ENCODE measurements at places on chromosomes 11 and 22. TPM values are rescaled to one million over a fixed set of nuclear protein-coding genes. Genes with fewer than 3 reads are reported as not detected.

BLID gene
- 0.99 TPM for total RNA-seq

- DNase-seq: no peak
Observed at GRCh38 chr22:19970479-19971275, 29.1 kb upstream of the TXNRD2 start.

GRCh38 chr11:10584071-10584501, 15.6 kb upstream of the LYVE1 start:
- no peak for DNase-seq

DNA sequence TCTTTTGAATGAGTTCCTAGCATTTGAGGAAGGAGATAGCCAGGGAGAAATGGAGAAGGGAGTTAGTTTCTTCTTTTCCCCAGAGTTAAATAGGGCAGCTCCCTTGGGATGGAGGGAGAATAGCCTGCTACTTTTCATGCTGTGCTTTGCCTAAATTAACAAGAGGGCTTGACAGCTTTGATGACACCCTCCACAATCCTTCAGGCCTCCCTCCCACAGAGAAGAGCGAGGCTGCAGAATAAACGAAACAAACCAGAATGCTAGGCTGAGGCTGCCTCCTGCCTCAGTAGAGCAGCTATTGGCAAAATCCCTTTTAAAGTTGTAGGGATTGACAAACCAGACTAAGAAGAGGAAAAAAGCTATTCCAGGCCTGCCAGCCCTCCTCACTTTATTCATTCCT, 94.6 kb downstream of the C11orf58 start:
- no peak for DNase-seq

DNA sequence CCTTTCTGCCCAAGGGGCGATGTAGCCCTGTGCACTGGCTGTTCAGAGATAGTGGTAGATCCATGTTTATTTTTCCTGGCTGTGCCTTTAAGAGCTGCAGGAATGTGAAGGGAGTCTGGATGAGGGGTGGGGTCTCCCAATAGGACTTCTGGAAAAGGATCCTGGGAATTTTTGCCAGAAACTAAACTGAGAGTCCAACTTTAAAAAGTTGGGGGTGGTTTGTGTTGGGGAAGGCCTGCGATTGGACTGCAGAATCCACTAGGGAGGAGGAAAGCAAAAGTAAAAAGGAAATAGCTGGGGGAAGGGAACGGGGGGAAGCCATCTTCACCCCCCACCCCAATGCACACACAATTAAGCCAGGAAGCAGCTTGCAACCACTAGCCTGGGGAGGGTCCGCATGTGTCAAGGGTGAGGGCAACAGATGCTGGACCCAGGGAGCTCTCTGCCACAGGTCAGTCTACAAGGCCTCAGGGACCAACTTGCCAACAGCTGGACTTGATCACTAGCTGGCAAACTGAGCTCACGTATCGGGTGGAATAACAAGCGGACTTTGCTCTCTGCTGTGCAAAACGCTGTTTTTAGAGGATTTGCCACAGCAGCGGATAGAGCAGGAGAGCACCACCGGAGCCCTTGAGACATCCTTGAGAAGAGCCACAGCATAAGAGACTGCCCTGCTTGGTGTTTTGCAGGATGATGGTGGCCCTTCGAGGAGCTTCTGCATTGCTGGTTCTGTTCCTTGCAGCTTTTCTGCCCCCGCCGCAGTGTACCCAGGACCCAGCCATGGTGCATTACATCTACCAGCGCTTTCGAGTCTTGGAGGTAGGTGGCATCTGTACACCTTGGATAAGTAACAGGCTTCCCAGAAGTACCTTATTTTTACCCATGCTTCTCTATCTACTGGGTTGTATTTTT, at the start of gene OLFML1:
Gene OLFML1, plus strand, starts transcription at position 321 of the 912 bp plus-strand sequence. Its CDS starts 370 bp downstream, at position 691.
- DNase-seq: no peak

GRCh38 chr11:115892016-115892415, 387.8 kb upstream of the CADM1 start:
- DNase-seq: peak; percentile 8

GRCh38 chr22:31241200-31241599, 29.1 kb downstream of the LIMK2 start:
- no peak for DNase-seq

CDK2AP2 gene
- 61.5 TPM for total RNA-seq

LRRC74B gene
- total RNA-seq: not detected

GRCh38 chr11:64156235-64157011, 9.5 kb downstream of the MACROD1 start:
- DNase-seq: no peak

Measured in esophagus muscularis mucosa (tissue), 4 donors.